ENCODE measurements at places on chromosomes 3 and 15. TPM values are rescaled to one million over a fixed set of nuclear protein-coding genes. Genes with fewer than 3 reads are reported as not detected.

GRCh38 chr15:39429898-39430357 lies 151.0 kb upstream of the THBS1 start:
- DNase-seq, result peak; percentile 88

GRCh38 chr15:73366766-73367623 lies 1.8 kb downstream of the HCN4 start:
- DNase-seq, result no peak

GRCh38 chr3:100169201-100169920 lies 55.1 kb upstream of the FILIP1L start:
- DNase-seq, result no peak

TMED3 gene
- total RNA-seq, result 152 TPM

SLC9C1 gene
- 1.7 TPM for total RNA-seq

All from renal cortical epithelial cell (primary cell).